ENCODE measurements at places on chromosomes 16 and 17.

DNA sequence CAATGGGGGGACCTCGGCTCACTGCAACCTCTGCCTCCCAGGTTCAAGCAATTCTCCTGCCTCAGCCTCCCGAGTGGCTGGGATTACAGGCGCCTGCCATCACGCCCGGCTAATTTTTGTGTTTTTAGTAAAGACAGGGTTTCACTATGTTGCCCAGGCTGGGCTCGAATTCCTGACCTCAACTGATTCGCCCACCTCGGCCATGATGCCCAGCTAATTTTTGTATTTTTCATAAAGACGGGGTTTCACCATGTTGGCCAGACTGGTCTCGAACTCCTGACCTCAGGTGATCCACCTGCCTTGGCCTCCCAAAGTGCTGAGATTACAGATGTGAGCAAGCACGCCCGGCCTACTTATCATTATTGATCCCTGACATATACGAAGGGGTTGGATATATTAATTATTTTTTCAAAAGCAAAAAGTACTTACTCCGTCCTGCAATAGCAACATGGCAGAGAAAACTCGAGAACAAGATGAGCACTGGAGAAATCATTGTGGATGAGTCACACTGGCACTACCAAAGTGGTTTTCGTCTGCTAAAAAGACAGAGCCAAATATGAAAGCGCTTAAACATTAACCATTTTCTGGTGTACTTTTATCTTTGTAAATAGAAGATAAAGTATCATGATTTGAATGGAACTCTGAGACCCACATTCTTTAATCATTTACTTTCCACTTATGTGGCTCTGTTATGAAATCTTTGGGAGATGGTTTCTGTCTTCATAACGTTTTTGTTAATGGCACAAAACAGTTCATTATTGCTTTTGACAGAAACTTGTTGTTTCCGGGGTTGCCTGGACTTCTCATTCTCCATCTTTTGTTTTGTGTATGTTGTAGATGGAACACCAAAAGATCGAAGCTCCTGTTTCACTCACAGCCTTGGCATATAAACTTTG is at the start of gene APOH:
Gene APOH, minus strand, starts transcription at position 529 of the 896 bp plus-strand sequence. Its CDS starts 36 bp downstream, at position 493.
- DNase-seq: no peak

- DNase-seq: no peak
Observed at GRCh38 chr17:10162096-10162495, 36.3 kb downstream of the GAS7 start.

- no peak for DNase-seq
Observed at GRCh38 chr16:1171001-1171400, 18.1 kb downstream of the CACNA1H start.

DNA sequence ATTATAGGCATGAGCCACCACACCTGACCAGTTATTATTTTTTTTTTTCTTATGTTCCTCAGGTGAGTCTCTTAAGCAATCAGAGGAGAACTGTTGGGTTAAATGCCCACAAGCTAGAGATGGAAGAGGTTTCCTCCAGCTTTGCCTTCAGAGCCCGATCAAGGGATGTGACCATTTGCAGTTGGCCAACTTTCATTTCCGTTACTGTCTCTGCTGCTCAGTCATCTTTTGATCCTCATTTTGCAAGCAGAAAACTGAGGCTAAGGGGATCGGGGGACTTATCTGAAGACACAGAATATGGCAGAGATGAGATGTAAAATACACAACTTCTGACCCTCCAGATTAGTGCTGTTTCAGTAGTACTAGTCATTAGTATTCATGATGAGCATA is 188.8 kb downstream of the RAB11FIP4 start:
- DNase-seq: no peak

GRCh38 chr17:66474806-66475497 is 172.5 kb downstream of the PRKCA start:
- no peak for DNase-seq

- no peak for DNase-seq
Observed at GRCh38 chr17:77325577-77326075, 184.9 kb downstream of the SEC14L1 start.

- DNase-seq: no peak
Observed at GRCh38 chr16:27238591-27238990, 30.0 kb downstream of the NSMCE1 start.

DNA sequence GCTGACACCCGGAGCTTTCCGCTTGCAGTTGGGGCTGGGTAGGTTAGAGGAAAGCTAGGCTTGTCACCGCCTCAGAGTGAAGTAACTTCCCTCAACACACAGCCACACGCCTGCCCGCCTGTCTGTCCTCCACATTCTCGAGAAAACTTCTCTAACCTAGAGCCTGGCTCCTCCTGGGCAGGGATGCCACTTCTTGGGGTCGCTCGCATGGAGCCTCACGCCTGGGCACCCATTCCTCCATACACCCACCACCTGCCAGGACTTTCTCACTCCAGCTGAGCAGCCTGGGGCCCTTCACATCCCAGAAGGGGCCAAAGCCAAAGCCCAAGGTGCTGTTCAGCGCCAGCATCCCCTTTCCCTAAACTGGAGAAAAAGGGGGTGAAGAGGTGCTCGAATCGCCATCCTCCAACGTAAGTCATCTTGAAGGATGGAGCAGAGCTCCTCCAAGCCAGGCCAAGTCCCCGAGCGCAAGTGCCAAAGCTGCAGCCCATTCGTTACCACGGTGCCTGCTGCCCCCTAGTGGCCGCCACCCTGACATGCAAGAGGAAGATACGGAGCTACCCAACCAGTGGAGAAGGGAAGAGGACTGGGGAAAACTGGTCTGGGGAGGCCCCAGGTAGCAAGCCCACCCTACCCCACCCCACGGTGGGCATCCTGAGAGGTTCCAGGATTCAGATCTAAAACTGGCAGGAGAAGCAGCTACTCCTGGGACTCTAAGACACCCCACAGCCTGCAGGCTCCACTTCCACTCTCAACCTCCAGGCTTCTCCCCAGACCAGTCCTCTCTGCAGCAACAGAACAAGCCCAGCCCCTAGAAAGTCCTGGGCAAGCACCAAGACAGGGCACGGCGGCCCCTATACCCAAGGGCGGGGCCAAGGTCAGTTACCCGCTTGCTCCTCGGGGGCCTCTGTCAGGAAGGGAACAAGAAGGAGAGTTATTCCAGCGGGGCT is 63.1 kb downstream of the MYO18A start:
- peak; percentile 25 for DNase-seq

DNA sequence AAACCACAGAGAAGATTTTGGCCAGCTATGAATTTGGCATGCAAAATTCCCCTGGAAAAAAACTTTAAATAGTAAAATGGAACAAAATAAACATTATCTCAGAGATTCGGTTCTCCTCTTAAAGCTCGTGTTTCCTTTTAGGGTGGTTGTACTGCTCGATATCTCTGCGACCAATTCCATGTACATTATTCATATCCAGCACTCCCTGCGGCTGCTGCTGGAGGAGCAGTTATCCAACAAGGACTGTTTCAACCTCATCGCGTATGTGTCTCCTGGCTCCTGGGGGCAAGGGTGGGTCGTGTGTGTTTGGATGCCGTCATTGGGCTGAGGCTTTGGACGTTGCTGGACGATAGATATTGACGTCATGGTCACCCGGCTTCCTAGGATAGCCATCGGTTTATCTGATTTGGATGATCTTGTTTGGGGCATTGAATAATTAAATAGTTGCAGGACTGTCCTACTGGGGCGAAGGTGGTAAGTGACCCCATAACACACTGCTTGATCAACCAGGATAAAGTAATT is 33.8 kb downstream of the VWA3A start:
- DNase-seq: no peak

- no peak for DNase-seq
Observed at GRCh38 chr17:64102627-64103390, 27.1 kb downstream of the ERN1 start.

- DNase-seq: no peak
Observed at GRCh38 chr16:10740845-10741208, 2.8 kb upstream of the NUBP1 start.

DNA sequence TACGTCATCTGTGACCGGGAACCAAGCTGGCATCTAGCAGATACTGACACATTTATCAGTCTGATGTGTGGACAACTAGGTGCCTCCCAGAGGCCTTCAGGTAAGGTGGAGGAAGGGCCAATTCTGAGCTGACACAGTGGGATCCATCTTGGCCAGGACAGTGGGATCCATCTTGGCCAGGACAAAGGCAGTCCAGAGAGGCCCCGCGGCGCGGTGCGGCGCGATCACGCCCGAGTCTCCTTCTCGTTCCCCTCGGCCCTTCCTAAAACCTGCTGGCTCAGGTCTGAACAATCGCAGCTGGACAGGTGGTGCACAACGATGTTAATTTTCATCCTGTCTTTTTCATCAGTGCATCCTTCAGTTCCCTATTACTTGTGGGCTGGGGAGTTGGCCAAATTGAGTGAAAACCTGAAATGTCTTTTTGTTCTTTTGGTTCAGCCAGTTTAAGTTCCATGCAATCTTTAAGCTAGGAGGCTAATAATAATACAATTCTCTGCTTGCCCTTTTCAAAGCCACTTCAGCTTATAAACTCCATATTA is 486 bp upstream of the WSB1 start:
- DNase-seq: no peak

DNA sequence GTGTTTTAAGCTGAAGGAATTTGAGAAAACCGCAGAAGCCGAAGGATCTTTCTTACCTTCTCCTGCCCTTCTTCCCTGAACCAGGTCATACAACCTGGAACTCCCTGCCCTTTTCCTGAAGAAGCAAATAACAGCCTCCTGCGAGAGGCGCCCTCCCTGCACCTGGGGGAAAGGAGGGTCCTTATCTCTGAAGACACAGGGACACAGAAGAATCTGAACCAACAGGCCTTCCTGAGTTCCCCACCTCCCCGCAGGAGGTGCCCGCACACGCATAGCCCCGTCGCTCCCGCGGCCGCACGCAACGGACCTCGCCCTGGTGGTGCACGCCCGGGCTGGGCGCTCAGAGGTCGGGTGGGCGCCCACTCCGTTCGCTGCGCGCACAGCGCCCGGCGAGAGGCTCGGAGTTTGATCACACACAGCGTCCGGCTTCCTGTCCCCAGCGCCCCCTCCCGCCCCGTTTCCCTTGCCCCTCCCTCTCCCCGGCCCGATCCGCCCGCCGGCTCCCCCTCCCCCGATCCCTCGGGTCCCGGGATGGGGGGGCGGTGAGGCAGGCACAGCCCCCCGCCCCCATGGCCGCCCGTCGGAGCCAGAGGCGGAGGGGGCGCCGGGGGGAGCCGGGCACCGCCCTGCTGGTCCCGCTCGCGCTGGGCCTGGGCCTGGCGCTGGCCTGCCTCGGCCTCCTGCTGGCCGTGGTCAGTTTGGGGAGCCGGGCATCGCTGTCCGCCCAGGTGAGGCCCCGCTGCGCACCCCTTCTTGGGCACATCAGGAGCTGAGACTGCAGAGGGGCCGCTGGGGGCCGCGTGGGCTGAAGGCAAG is at the start of gene TNFSF12:
Gene TNFSF12, plus strand, starts transcription at position 474 of the 816 bp plus-strand sequence. Its CDS starts 96 bp downstream, at position 570.
- DNase-seq: no peak

DNA sequence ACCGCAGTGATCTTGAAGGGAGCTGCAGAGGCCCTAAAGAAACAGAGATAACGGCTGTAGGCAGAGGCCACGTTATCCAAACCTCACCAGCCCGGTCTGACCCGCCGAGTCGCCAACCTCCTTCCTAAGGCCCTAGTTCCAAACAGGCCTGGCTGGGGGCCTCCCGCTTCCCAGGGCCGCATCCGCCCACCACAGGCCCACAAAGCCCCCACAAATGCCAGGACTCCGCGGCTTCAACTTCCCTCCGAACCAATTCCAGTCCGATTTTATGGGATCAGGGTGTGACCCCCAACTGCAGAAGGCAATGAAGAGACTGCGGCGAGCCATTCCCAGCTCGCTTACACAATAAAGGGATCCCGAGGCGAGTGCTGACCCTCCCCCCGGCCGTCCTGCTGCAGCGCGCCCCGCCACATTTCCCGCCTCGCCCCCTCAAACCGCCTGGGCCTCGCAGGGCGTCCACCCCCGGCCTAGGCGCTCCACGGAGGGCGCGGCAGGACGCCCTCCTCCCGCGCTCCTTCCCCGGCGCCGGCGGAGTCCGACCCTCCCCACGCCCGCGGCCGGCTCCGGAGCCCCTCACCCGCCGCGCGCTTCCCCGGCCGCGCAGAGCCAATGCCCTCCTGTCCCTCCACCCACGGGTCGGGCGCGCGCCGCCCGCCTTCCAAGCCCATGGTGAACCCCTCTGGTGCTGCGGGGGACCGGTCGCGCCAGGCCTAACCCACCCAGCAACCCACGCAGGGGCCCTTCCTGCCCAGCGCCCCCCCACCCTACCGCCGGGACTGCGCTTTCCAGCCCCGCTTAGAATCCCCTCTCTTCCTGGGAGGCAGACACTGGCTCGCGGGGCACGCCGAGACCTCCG is 926 bp downstream of the MYH10 start:
- peak; percentile 20 for DNase-seq

DNA sequence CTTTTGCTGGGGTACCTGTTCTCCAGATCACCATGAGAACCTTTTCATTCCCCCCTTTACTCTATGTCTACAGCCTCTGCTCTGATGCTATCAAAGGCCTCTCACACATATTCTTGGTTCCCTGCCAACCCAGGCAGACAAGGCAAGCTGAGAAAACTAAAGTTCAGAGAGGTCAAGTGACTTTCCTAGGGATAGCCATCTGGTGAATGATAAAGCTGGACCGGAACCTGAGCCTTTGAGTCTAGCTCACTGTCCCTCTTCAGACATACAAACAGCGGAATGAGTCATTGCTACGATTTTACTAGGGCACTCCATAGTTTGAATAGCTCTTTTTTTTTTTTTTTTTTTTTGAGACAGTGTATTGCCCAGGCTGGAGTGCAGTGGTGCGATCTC is 73.3 kb downstream of the XYLT1 start:
- peak; percentile 1 for DNase-seq

DNA sequence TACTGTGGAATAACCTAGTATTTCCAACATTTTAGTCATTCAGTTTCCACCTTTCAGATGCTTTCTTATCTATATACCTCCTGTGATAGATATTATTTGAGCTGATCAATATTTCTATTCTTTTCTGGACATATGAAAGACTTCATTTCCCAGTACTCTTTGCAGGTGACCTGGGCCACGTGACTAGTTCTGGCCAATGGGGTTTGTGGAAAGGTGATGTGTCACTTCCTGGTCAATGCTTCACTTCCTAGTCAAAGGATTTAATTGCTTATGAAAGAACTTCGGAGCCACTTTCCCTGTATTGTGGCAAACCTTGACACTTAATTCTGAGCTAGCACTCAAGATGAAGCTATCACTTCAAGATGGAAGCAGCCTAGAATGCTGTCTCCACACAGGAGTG is 248.9 kb upstream of the FOXF1 start:
- DNase-seq: no peak

DNA sequence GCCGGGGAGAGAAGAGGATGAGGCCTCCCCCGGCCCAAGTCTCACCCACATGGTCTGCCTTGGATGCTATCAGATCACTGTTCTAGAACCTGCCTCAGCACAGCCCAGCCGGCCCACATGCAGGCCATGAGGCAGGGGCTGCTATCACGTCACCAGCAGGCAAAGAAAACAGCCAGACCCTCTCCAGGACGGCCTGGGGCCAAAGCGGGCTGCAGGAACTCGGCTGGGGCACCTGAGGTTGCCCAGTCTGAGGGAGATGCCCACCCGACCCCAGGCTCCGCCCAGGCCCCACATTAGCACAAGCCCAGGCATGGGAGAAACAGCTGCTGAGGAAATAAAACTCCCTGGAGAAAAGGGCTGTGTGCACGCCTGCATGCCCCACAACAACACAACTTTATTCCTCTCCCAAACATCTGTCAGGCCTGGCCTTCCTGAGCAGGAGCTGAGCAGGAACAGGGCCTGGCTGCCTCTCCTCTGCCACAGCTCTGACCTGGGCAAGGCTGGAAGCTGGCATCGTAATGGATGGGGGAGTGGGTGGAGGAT is 6.7 kb upstream of the SMIM5 start:
- DNase-seq: no peak
